ENCODE measurements at places on chromosomes 2 and 18.

- DNase-seq: no peak
These were observed 259.7 kb downstream of the CMPK2 start for GRCh38 chr2:6605836-6606505.

DNA sequence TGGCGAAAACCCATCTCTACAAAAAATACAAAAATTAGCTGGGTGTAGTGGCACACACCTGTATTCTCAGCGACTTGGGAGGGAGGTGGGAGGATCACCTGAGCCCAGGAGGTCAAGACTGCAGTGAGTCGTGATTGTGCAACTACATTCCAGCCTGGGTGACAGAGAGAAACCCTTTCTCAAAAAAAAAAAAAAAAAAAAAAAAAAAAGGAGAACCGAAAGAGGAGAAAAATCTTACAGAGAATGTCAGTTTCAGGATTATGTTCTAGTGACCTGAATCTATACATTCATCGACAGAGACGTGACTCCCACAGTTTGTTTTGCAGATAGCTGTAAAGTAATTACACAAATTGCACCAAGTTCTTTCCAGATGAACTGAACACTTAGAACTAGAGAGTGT lies 187.8 kb downstream of the FTCDNL1 start:
- DNase-seq: no peak

DNA sequence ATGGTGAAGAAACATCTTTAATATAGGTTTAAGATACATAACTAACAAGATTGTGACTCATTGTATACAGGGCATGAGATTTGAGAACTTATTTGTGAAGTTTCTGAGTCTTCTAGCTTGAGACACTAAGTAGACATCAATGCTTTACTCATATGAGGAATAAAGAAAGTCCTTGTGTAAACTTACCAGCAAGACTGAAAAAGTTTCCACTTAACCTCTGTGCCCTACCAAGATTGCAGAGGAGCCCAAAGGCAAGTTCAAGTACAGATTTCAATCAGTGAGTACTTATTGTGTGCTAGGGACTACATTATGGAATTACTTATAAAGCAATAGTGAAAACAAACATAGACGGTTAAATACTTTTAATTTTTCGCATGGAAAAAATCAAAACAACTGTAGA lies 1041.2 kb upstream of the CELF4 start:
- no peak for DNase-seq

DNA sequence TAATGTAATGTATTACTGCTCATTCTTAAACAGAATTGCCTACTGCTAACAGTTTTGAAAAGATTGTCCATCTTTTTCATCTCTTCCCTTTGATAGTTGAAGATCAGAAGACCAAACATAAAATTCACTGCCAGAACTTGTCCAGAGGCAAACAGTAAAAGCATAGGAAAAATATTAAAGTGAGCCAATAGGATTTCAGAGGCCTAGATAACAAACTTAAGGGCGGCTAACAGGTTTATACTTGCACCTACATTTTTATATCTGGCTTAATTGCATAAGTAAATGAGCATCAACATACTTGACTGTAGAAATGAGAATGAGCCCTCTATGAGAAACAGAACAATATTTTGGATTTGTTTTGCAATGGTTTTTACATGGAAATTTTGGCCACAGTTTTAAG lies 30.3 kb downstream of the ZC3H15 start:
- DNase-seq: no peak

- DNase-seq: no peak
These were observed 78.7 kb downstream of the USP40 start for GRCh38 chr2:233487748-233488345.

DNA sequence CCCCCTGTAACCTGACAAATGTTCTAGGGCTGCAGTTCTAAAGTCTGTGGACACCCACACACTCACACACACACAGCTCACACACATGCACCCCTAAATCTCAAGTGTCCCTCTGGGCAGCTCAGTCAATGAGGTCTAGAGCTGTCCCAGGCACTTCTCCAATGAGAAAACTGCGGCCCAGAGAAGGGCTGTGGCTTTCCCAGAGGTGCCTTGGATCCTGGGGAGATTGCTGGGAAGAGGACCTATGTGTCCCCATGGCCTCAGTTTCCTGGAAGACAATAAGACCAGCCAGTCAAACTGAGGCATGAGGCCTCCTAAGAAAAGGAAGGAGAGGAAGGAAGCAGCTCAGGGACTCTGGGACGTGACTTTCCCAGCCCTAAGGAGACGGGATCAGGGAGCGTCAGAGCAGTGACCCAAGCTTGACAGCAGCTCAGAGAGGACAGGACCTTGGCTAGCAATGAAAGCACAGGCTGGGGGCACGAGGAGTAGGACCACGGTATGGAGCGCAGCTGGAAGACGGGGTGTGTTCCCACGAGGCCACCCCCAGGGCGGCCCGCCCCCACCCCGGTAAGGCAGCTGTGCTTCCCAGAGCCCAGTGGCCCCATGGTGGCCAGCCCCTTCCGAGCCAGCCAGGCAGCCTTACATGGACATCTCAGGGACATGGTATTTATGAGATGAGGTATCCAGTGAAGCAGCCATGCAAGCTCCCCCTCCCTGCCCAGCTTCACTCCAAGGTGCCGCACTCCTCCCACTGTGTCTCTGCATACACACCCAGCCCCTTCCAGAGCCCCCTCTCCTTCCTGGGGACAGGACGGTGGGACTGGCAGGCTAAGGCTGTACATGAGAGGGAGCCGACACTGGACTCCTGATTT lies 46.0 kb downstream of the TNS1 start:
- no peak for DNase-seq

GRCh38 chr2:46803547-46803878 lies 112.1 kb downstream of the MCFD2 start:
- no peak for DNase-seq

GRCh38 chr2:37468170-37468569 lies 123.7 kb downstream of the QPCT start:
- no peak for DNase-seq

DNA sequence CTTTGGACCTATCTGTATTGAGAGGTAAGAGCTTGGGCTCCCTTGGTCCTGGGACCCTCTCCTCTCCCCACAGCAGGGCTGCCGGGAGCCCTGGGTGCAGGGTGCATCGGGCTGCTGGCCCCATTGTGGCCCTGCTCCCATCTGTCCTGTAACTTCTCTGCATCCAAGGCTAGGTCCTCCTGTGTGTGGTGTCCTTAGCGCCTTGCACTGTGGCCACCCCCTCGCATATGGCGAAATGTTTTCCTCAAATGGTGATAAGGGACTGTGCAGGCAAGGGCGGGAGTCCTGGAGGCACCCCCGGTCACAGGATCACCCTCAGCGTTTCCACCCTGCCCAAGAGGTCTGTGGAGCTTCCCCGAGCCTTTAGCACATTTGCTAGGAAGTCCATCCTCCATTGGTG lies 208.2 kb downstream of the SH3RF3 start:
- no peak for DNase-seq

DNA sequence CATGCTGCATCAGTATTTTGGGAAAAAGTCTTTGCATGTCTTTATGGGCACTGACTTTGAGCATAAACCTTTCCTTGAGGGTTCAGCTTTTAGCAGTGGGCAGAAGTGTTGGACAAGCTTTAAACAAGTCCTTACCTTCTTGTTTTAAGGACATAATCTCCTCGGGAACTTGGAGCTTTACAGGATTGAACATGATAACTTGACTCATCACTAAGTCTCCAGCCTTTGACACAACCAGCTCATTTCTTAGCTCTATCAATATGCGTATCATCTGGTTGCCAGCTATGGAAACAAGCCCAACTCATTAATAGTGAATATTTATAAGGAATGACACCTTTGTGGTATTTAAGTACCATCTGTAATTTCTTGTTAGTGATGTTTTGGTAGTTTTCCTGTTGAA lies 21.0 kb upstream of the RAB27B start:
- DNase-seq: no peak

DNA sequence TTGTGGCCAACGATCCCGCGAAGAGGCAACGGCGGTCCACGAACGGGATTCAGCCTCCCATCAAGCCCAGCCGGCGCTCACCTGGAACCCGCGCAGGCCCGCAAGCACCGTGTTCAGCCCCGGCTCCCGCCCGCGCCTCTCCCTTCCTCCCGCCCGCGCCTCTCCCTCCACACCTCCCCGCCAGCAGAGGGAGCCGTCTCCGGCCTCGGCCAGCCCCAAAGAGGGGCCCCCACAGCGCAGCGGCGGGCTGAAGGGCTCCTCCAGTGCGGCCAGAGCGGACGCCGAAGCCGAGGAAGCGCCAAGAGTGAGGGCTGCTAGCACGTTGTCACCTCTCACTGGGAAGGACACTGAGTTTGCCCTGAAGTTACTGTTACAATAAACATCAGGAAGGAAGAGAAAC lies 55.3 kb upstream of the LAPTM4A start:
- no peak for DNase-seq

DNA sequence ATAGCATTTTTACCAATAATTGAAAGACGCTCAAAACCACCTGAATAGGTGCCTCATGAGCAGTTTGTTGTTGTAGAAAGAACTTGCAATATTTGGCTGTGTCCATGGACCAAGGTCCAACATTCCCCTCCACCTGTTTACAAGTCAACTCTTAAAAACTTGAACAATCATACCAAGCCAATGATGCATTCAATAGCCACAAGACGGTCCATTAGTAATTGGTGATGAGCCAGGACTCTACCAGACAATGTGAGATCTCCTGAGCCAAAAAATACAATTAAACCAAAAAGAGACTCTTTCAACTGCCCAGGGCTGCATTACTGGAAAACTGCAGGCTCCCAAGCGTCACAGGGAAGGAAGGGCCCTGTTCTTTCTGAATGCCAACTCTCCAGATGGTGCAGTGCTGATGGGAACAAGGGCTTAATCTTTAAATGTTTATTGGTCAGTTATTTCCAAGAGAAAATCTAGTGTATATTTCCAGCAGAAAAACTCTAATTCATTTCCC lies 118.8 kb upstream of the EPB41L3 start:
- no peak for DNase-seq

DNA sequence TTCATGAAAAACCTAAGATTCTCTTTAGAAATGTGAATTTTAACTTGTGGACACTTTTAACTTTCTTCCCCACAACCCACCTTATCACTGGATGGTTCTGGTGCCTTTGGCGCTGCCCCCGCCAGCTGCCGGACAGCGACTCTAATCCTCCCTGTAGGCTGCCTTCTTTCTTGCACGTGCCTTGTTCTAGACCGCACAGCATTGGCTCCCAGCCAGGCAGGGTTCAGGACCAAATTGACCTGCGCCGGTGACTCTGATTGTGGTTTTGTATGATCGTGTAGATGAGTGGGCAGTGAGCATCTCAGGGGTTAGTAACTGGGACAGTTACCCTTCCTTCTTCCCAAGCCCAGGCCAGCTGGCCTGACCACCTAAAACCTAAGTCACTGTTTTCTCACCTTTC lies 106.8 kb downstream of the ASAP2 start:
- DNase-seq: no peak

DNA sequence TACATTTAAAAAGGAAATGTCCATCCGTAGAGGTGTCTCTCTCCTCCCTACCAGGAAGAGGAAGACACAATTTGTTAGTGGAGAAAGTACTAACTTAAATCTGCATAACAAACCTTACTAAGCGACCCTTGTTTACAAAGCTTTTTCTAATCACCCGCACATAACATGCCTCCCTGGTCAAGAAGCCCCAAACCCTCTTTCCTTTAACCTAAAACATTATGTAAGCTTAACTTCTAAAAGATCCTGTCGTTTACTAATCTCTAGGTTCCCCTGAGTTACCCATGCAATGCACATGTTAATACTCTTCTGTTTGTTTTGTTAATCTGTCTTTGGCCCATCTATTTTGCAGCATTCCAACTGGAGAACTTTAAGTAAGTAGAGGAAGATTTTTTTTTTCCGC lies 630.3 kb upstream of the NRXN1 start:
- DNase-seq: no peak

- DNase-seq: no peak
These were observed 19.6 kb upstream of the KCNG3 start for GRCh38 chr2:42513252-42513918.

DNA sequence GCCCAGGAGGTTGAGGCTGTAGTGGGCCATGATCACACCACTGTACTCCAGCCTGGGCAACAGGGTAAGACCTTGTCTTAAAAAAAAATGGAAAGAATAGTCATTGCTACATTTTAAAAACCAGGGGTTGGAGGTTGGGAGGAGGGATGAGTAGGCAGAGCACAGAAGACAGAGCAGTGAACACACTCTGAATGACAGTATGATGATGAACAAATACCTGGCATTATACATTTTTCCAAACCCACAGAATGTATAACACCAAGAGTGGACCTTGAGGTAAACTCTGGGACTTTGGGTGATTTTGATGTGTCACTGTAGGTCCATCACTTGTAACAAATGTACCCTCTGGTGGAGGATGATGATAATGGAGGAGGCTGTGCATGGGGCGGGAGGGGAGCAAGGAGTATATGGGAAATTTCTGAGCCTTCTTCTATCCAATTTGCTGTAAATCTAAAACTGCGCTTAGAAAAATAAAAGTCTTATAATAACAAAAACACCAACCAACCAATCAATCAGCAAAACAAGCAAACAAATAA lies 111.4 kb upstream of the PGAP1 start:
- DNase-seq: no peak

DNA sequence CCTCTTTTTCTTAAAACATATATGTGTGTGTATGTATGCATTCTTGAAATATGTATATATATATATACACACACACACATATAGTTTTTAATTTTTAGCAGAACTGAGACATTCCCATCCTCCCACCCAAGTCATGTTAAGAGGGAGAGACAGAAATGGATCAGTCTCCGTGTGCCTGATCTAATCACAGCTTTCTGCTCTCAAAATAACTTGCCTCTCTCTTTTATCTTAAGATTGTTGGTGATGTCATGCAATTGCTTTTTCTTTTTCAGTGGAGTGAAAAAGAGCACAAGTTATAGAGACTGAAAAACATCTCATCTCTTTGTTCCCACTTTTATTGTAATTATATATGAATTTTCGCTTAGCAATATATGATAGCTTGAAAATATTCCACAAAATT lies 279.9 kb upstream of the DOK6 start:
- DNase-seq: no peak

Measured in activated CD8-positive, alpha-beta memory T cell treated with anti-CD3 and anti-CD28 coated beads for 1 hour (primary cell).